Suprapubic skin (tissue), 4 donors: ENCODE measurements at places on chromosomes 3 and 15. TPM values are rescaled to one million over a fixed set of nuclear protein-coding genes. Genes with fewer than 3 reads are reported as not detected.

PYDC2 gene
- total RNA-seq: not detected

DNA sequence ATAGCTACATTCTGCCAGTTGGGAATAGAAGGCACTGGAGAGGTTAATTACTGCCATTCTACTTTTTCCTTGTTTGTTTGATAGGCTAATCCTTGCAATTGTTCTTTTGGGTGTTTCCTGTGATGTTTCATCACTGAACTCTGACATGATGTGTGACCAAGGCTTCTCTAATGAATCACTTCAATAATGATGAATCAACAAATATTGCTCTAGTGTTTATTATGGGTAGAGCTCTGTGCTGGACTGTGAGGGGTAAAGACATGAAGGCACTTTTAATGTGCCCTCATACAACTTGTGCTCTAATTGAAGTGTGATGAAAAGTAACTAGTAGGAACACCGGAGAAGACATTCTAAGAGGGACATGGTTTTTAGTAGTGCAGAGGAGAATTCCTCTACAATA lies 233.6 kb downstream of the WDR72 start:
- H3K27me3 ChIP-seq: no peaks in the 10 kb centered on the region
- DNase-seq: no peak
- no peaks in the 10 kb centered on the region for H3K36me3 ChIP-seq
- no peaks in the 10 kb centered on the region for H3K4me1 ChIP-seq
- H3K27ac ChIP-seq: no peak overlapping the region
- H3K4me3 ChIP-seq: no peak overlapping the region

- H3K4me3 ChIP-seq: peak within 1 kb of the TSS; percentile 51
- H3K27me3 ChIP-seq: no peaks in the 10 kb centered on the region
- peak within 1 kb of the TSS; percentile 84 for H3K27ac ChIP-seq
- H3K36me3 ChIP-seq: no peaks in the 10 kb centered on the region
Measured at GRCh38 chr3:172522871-172523818, at the start of gene TNFSF10. TNFSF10 (minus strand) TSS chr3:172523430; CDS start chr3:172523384, 46 bp downstream.

DNA sequence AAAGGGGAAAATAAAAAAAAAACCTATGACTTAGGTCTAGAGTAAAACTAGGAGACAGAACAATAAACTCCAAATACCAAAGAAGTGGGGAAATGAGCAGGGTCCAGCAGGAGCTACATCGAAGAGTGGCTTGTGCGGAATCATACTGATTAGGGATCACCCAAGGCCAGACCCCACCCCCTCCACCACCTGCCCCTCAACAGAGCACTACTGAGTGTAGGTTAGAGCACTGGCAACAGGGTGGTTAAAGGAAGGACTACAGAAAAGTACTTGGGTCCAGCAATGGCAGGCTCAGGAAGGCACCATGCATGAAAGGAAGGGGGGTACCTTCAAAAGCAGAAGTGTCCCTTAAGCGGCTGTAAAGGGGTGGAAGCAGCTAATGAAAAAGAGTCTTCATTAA lies 96.2 kb downstream of the UBE3A start:
- no peak for DNase-seq
- H3K4me1 ChIP-seq: peaks cover 12% of the 10 kb centered on the region
- H3K36me3 ChIP-seq: peaks cover 34% of the 10 kb centered on the region
- H3K4me3 ChIP-seq: no peak overlapping the region
- no peaks in the 10 kb centered on the region for H3K27me3 ChIP-seq

- H3K36me3 ChIP-seq: no peaks in the 10 kb centered on the region
- DNase-seq: no peak
- no peaks in the 10 kb centered on the region for H3K27me3 ChIP-seq
- no peak overlapping the region for H3K4me3 ChIP-seq
Measured at GRCh38 chr15:84889313-84889990, 5.0 kb downstream of the SLC28A1 start.

GRCh38 chr15:100256970-100257650 lies 84.7 kb downstream of the ADAMTS17 start:
- H3K4me1 ChIP-seq: no peaks in the 10 kb centered on the region
- H3K27me3 ChIP-seq: no peaks in the 10 kb centered on the region
- no peaks in the 10 kb centered on the region for H3K36me3 ChIP-seq

ULK3 gene
- total RNA-seq: 330 TPM

DNA sequence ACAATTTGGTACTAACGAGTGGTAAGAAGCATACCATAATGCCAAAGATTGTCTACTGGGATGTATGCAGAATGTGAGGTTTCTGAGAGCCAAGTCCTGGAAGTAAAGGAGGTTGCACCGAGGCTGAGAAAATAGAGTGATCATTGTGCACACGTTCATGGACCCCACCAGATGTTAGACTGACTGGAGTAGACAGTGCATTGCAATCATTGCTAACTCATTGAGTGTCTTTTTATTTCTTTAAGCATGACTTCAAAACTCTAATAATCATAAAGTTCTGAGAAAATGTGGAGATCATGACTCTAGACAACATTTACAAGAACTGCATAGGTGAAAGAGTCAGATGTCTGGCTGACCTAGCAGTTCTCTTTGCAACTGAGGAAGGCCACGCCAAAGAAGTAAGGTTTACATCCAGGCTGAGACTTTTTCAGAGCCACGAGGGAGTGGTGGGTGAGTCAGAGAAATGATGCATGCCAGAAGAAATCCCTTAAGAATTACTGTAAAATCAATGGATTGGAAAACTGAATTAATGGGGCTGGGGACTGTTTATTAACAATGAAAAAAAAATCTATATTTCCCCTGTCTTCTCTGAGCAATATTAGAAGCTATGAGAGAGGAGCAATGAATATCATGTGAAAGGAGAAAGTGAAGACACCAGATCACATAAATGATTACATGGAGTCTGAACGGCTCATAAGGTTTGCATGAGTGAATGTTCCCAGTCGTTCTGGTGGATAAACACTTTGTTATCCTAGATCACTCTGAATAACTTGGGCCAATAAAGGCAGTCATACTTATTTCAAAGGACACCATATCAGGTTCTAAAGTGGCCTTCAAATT lies 76.0 kb upstream of the SLC25A26 start:
- H3K36me3 ChIP-seq: no peaks in the 10 kb centered on the region
- H3K4me3 ChIP-seq: no peak overlapping the region
- H3K4me1 ChIP-seq: no peaks in the 10 kb centered on the region
- no peak for DNase-seq
- H3K27me3 ChIP-seq: no peaks in the 10 kb centered on the region
